ENCODE measurements at places on chromosomes 4 and X. TPM values are rescaled to one million over a fixed set of nuclear protein-coding genes. Genes with fewer than 3 reads are reported as not detected.

Gene SULT1E1
- not detected for total RNA-seq

Gene TMEM33
- 30.8 TPM for total RNA-seq

Gene PPEF2
- not detected for total RNA-seq

Gene NLGN4X
- total RNA-seq: 1.2 TPM

Gene NEXMIF
- not detected for total RNA-seq

Gene ARX
- total RNA-seq: not detected

Gene VEGFC
- total RNA-seq: 19.0 TPM

Gene FRG2
- not detected for total RNA-seq

Gene AIMP1
- total RNA-seq: 57.0 TPM

Gene MCF2
- not detected for total RNA-seq

Gene USP51
- 1.8 TPM for total RNA-seq

Gene FAM133A
- total RNA-seq: 0.03 TPM

Gene LEF1
- 55.5 TPM for total RNA-seq

Gene TLR7
- 0.11 TPM for total RNA-seq

Gene NAP1L2
- 0.06 TPM for total RNA-seq

Gene PDGFC
- total RNA-seq: 63.0 TPM

Gene CTAG2
- not detected for total RNA-seq

Gene MAGEC1
- total RNA-seq: not detected

Gene TRIM60
- not detected for total RNA-seq

Gene GAGE12J
- not detected for total RNA-seq

Gene ODAPH
- not detected for total RNA-seq

Gene ADH1A
- total RNA-seq: not detected

Gene ZXDA
- 3.8 TPM for total RNA-seq

Gene ETDA
- total RNA-seq: not detected

Gene KCNE5
- total RNA-seq: not detected

Gene PGRMC2
- total RNA-seq: 18.1 TPM

Gene MAOB
- total RNA-seq: not detected

Gene ELOVL6
- 11.9 TPM for total RNA-seq

Gene SSX2B
- total RNA-seq: not detected

Gene ESX1
- total RNA-seq: not detected

Gene MGST2
- total RNA-seq: 37.9 TPM

Gene IL21
- not detected for total RNA-seq

Gene ZNF718
- total RNA-seq: 0.05 TPM

Gene SMIM10L2A
- total RNA-seq: not detected

All from SJSA1 (cell line).